ENCODE measurements at places on chromosomes 16 and 17.

DNA sequence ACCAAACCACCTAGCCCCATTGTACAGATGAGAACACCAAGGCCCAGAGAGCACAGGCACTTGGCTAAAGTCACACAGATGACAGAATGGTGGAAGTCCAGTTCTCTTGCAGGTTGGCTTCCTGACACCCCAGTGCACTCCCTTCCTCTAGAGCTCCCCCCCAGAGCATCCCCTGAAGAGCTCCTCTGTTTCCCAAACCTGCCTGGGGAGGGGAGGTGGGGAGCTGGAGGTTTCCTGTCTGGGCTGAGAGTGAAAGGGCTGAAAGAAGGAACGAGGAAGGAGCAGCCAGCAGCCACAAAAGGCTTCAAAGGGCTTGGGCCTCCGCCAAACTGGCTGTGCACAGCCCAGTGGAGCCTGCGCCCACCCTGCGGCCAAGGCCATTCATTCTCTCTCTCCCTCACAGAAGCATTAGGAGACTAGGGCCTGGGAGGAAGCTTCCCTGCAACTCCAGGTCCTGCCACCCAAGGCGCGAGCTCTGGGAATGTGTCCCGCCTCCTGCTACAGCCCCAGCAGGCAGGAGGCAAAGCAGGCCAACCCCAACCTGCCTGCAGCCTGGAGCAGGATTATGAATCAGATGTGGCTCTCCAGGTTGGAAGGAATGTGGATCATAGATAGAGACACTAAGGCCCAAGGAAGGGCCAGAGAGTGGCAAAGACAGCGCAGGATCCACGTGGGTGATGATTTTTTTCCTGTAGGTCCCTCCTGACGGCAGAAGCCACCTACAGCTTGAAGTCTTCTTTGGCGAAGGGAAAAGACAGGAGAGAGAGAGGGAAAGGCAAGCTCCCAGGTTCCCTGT, 913 bp downstream of the SLC13A5 start:
- DNase-seq = no peak

- DNase-seq = no peak
These were observed 5.9 kb upstream of the NAGS start for GRCh38 chr17:43998552-43998951.

DNA sequence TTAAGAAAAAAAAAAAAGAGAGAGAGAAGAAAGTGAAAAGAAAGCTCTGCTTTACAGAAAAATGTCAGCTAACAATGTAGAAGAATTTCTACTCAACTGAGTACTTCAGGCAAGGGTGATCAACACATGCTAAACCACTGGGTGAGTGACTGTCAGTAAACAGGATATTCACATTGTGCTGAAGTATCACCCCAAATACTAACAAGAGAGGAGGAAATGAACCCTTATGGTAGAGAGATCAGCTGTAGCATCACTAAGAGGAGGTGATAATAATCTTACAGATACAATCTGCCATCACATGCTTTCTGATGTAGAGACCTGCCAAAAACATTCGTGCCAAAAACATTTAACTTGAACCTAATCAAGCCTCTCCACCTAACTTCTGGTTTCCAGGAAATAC, 30.7 kb upstream of the ICAM2 start:
- no peak for DNase-seq

GRCh38 chr17:45958994-45959665, 39.9 kb upstream of the STH start:
- no peak for DNase-seq

GRCh38 chr17:29828676-29829284, 101.2 kb downstream of the SSH2 start:
- DNase-seq = peak; percentile 10

All from CD4-positive, alpha-beta T cell treated with Interleukin-4 for 1 hour (primary cell).